Heart right ventricle (tissue), 16 donors: ENCODE measurements at places on chromosomes 11 and 22. TPM values are rescaled to one million over a fixed set of nuclear protein-coding genes. Genes with fewer than 3 reads are reported as not detected.

The BATF2 gene
- total RNA-seq: 1.7 TPM

The DCHS1 gene
- total RNA-seq: 11.5 TPM

The C11orf16 gene
- not detected for total RNA-seq

The POLDIP3 gene
- total RNA-seq: 31.1 TPM

The NXPE4 gene
- total RNA-seq: not detected

The YPEL4 gene
- total RNA-seq: 0.55 TPM
